ENCODE measurements at places on chromosomes 5 and 9.
A peak's percentile ranks its signal among the peaks of the same experiment; 100 is the strongest.

- DNase-seq: no peak
Observed at GRCh38 chr9:98460704-98461103, 205.3 kb upstream of the TBC1D2 start.

DNA sequence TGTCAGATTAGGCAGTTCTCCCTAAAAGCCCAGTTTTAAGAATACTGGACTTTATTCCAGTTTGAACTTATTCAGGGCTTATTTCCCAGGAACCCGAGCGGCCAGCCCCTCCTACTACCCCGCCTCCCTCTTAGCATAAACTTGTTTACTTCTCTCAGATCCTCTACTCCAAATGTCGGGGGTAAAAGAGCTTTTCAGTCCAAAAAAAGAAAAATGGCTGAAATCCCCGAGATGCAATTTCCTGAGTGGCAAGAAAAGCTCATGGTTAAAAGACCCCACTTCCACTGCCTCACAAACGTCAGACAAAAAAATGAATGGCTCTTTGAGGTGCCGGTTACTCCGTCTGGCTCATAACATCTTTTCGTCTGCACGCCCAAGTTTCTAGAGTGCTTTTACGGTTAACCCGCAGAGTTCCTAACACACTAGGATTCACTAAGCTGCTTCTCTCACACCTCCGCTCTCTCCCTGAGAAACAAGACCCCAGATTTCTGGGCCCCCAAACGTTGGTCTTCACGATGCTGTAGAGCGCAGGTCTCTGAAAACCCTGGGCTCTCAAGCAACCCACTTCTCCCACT lies 402 bp downstream of the BRD8 start:
- peak; percentile 33 for DNase-seq

DNA sequence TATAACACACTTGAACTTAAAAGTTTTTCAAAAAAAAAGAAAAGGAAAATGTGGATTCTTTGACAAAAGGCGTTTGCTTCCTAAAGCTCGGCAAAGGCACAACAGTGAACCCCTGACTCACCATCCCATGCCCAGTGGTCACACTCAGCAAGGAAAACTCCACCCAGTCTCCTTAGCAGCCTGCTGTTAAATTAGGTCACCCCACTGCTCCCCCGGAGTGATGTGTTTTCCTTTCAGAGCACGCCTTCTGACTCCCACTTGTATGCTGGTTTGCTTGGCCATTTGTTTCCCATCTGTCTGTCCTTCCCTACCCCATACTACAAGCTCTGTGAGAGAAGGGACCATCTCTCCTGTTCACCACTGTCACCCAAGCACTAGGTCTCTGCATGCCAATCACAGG lies 23.8 kb downstream of the RETREG1 start:
- no peak for DNase-seq

- DNase-seq: no peak
Observed at GRCh38 chr9:98253565-98253964, 1.9 kb downstream of the TBC1D2 start.

DNA sequence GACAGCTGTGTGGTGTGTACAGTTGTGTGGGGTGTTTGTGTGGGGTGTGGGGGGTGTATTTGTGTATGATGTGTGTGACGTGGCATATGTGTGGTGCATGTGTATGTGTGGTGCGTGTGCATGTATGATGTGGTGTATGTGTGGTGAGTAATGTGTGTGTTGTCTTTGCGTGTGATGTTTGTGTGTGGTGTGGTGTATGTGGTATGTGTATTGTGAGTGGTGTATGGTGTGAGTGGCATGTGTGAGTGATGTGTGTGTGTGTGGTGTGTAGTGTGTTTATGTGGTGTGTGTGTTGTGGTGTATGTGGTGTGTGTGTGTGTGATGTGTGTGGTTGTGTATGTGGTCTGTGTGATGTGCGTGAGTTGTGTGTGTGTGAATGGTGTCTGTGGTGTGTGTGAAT lies 191.1 kb downstream of the MELK start:
- DNase-seq: no peak

- no peak for DNase-seq
Observed at GRCh38 chr5:59887274-59887673, 6.3 kb downstream of the PDE4D start.

DNA sequence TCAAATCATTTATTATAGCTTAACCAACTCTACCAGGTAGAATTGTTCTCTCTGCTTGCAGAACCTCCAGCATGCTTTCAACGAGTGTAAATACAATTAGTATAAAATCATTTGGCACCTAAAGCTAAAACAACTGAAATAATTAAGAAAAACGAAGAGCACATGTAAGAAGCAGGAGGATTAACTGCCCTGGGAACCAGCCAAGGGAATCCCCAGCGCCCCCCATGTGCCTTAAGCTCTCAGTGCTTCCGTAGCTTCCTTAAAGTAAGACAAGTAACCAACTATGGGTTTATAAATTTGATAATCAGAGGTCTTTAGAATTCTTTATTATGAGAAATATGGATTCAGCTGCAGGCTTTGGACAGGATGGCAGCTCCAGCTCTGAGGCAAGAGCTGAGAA lies 402.4 kb downstream of the RAB3C start:
- DNase-seq: no peak

- DNase-seq: no peak
Observed at GRCh38 chr9:99211746-99212145, 10.0 kb downstream of the ALG2 start.

All from prostate gland (tissue), 2 donors.